Activated T-cell treated with anti-CD3 and anti-CD28 coated beads, Interleukin-2, amount 50 U/mL, for 48 hours (primary cell): ENCODE measurements at places on chromosomes 4 and X.
A peak's percentile ranks its signal among the peaks of the same experiment; 100 is the strongest.

DNA sequence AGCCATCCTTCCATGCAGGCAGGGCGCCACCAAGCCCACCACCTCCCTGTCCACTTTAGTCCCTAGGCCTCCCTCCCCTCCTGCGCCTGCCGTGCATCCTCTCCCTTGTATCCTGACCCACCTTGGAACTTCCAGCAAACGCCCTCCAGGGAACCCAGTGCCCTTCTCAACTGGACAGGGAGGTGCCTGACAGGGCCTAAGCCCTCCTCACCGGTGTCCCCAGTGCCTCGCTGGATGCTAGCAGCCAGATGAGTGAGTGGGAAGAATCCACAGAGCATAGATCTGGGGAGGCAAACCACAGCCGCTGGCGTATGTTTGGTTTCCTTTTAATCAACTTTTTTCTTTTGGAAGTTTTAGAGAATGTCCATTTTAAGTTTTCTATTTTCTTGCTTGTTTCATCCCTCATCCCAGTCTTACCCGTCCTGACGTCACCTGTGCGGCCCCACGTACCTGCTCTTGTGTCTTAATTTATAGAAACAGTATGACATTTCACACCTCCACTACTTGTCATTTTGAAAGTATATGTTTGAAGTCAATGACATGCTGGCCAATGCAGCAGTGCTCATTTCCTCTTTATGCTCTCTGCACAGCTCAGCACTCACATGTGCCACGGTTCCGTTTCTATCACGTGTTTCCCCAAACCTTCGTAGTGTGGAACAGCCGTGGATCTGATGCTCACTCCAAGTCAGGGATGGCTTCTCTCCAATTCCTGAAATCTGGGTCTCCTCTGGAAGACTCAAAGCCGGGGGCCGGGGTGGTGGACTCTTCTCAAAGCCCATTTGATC is 3.4 kb upstream of the HMX1 start:
- no peak for DNase-seq

GRCh38 chr4:7189475-7190277 is 2.7 kb upstream of the SORCS2 start:
- no peak for DNase-seq

- DNase-seq: no peak
These were observed 56.2 kb downstream of the SMIM20 start for GRCh38 chr4:25970226-25970675.

DNA sequence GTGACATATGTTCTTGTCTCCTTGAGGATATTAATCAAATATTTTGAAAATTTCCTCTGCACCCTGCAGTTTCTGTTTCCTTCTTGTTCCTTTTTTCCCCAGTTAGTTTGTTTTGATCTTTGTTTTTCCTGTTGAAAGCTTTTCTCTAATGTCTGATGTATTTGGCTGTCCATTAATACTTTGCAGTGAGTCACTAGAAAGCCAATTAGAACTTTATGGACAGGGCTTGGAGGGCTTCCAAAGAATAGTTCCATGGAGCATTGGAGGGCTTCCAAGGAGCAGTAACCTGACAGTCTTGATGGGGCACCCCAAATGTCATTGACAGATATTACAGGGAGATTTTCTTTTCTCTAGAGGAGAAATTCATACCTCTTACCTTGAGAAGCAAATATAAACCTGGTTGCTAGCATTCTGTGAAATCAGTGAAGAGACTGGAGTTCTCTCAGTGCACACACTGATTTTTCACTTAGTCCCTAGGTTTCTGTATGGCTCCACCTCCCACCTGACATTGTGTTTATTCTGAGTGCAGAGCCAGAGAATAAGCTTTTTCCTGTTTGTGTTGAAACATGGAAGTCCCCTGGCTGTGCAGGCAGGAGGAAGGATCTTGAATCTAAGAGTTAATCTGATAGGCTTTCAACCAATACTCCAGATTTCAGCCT is 26.5 kb downstream of the SPARCL1 start:
- DNase-seq: no peak

DNA sequence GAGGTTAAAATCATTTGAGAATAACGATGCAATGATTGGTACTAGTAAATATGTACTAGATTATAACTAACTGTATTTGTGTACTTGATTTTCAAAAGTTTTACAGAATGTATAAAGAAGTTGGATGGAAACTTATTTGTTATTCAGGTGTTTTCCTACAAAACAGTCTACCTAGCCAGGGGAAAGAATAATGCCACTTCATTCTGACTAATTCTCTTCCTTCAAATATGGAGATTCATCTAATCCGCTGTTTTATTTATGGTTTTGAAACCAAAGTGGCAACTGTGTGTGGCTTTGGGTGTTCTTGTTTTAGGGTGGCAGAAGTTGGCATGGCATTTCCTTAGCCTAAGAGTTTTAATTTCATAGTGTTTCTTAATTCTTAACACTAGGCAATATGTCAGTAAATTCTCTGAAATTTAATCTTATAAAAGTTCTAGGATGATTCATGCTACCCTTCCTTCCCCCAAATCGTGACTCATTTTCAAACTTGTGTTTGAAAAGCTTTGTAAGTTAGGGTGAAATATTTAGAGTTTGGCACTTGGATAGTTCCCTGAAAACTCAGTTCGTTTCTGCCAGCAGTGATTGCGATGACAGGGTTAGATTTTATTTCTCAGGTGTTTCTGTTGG is 62.6 kb downstream of the DCLK2 start:
- no peak for DNase-seq

GRCh38 chr4:73945674-73946449 is 36.0 kb downstream of the PF4 start:
- no peak for DNase-seq

- DNase-seq: no peak
These were observed 116.4 kb upstream of the LSM6 start for GRCh38 chr4:146059151-146059550.

GRCh38 chr4:68591204-68591603 is 15.1 kb upstream of the UGT2B17 start:
- DNase-seq: no peak

- DNase-seq: no peak
These were observed 3.1 kb upstream of the FAM241A start for GRCh38 chr4:112142182-112142581.

GRCh38 chr4:75737398-75737797 is 13.0 kb downstream of the USO1 start:
- no peak for DNase-seq

DNA sequence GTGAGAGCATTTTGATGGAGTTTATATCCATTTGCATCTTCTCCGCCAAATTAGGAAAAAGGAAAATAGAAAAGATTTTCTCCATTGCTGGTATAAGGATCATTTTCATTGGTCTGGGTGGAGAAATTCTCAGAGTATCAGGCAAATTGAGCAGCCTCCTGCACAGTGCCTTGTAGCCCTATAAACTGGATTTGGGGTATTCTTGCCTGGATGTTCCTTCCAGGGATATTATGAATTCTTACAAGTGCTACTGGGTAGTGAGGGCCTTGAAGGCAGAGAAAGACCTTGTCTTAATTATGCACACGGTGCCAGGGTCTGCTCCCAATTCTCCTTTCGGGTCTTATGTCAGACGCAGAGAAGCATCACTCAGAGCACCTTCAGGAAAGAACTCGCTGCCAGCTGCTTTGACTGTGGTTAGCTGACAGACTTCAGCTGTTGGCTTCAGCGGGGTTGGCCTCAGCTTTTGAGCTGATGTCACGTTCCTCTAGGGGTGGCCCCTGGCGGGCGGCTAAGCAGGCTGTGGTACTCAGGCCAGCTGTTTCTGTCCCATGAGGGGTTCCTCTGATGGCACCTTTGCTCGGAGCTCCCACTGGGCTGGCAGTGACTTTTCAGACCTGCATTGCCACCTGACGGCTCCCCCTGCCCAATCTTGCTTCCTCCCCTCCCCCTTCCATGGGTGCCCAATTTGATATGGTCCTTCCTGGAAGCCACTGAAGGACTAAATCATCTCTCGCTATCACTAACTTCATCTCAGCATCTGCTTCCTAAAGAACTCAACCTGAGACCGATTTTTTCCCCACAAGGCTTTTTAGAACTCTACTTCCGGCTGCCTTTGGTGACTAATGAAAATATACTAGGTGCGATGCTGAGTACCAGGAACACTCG is 519.5 kb downstream of the BCOR start:
- peak; percentile 75 for DNase-seq

GRCh38 chr4:7993671-7994070 is 54.0 kb upstream of the AFAP1 start:
- no peak for DNase-seq

DNA sequence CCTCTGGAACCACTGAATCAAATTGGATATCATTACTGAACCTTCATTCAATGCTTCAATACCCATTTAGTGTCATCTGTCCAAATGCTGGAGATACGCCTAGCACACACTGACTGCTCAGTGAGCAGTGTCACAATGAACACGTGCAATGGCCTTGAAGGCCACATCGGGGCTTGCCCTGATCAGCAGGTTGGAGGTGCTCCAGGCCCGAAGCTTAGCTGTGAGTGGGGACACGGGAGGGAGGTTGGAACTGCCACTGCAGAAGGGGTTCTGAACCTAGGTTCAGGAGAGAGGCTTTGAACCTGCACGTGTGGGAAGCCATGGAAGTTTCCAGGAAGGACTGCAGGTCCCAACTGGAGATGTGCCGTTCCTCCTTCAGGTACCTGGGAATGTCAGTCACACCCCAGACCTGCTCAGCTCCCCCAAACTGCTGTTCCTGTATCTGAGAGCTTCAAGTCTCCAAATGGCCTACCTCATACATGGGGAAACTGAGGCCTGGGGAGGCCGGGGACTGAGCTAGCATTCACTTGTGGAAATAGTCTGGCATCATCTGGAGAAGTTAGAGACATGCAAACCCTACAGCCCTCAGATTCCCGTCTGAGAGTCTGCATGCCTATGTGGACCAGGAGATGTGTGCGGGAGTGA is 1.9 kb upstream of the WAS start:
- DNase-seq: no peak

DNA sequence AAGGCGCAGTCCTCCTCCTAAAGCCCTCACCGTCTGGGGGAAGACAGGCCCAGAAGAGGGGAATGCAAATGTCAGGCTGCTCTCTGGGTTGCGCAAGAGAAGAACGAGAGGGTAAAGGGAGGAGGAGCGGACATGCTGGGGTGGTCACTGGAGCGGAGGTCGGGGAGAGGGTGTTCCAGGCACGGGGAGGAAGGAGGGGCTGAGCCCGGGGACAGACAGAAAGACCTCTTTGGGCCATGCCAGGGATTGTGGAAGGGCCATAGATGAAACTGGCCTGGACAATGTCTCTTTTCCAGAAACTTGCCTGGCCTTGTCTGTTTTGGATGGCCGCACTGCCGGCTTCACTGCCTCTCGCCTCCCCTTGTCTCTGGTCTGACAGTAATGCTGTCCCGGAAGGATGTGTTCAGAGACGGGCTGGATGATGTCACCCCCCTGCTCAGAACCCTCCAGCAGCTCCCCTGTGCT is 121.0 kb downstream of the SORCS2 start:
- no peak for DNase-seq

DNA sequence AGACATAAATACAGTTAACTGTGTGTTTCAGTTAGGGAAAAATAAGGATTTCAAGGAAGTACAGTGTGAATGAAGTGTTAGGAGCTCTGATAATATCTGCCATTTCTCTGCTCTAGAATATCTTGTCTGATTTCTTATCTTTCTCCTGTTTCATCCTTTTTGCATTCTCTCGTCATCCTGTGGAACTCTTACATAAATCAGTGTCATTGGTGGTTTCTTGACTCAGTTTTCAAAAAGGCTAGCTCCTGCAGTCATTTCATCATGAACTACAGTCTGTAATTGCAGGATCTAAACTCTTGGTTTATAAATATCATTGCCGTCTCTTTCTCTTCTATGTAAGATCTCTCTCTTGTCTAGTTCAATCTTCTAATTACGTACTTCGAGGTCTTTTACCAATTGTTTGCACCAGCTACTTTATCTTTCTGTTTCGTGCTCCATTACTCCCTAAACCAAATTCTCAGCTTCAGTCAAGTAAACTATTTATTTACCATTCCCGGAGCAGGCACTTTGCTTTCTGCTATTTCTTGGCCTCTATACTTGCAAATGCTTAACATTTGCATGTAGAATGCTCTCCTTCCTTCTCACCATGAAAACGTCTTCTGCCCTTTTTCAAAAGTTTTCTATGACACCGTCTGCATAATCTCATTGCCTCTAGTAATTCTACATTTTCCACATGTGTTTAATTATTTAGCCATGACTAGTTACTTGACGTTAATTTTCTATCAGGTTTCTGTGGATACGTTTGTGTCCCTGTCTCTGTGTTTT is 294.0 kb downstream of the TENM3 start:
- DNase-seq: no peak

GRCh38 chrX:10578527-10578926 is 41.9 kb downstream of the MID1 start:
- no peak for DNase-seq

DNA sequence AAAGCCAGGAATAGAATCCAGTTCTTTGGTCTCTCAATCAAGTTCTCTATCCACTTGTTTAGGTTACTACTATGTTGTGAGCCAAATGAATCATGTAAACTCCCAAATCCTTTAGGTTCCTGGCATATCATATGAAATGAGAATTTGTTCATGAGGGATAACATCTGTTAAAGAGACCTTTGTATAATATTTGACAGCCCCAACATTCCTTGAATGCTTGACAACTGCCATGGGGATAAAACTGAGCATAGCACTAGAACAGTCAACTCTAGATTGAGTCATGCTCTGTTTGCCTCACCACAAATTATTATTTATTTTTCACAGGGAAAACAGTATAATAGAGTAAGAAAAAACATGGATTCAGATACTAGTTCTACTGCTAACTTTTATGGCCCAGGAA is 93.3 kb downstream of the NAA11 start:
- no peak for DNase-seq

- no peak for DNase-seq
These were observed 55.3 kb downstream of the SOD3 start for GRCh38 chr4:24850674-24851073.

- peak; percentile 46 for DNase-seq
These were observed 731 bp downstream of the BRWD3 start for GRCh38 chrX:80808881-80809411.

DNA sequence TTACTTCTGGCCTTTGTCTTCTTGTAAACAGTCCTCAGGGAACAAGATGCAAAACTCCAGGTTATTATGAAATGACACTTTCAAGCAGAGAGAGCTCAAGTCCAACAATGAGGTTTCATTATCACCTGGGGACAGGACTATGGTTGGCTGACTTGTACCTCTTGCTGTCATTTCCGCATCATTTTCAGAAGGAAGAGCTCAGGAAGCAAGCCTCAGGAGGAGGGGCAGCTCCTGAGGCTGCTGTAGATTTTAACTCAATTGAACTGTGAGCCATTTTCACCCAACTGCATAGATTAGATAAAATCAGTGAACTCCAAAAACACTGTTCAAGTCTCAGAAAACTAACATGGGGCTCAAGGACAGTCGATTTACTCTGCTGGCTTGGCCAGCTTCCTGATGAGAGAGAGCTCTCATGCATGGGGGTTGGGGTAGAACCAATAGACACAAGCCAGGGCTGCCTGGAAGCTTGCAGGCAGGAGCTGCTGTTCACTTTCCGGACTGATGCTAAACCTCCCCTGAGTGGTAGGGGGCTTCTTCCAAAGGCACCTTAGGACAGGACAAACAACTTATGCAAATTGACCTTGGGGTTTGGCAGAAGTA is 23.6 kb downstream of the TMEM255A start:
- no peak for DNase-seq

- no peak for DNase-seq
These were observed 767 bp downstream of the PAQR3 start for GRCh38 chr4:78938474-78938867.

- no peak for DNase-seq
These were observed 89.7 kb upstream of the NPNT start for GRCh38 chr4:105805501-105806120.

- no peak for DNase-seq
These were observed 67.0 kb downstream of the AASDH start for GRCh38 chr4:56320293-56320692.

- DNase-seq: no peak
These were observed 168.9 kb downstream of the BCOR start for GRCh38 chrX:39928704-39929378.

GRCh38 chrX:85630901-85631300 is 251.4 kb upstream of the POF1B start:
- DNase-seq: no peak
